Eye (tissue), 1 donor: ENCODE measurements at places on chromosomes 13 and 19.
A peak's percentile ranks its signal among the peaks of the same experiment; 100 is the strongest.

- no peak for DNase-seq
Measured at GRCh38 chr13:59754411-59754810, 409.3 kb downstream of the DIAPH3 start.

DNA sequence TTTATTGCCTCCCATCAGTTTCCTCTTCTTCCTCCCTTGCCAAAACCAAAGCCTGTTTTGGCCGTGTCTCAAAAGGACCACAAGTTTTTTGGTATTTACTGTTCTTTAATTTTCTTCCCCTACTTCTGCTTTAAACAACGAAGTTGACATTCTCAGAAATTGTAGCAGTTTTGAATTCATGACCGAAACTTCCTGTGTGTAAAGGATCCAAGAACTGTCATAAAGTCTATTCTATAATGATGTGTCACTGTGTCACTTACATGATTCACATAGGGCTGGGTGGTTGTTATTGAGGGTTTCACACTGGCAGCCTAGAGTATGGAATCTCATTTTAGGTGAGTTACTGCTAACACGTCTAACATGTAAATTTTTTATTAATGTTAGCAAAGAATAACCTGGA, 741.0 kb upstream of the KLHL1 start:
- DNase-seq, result no peak

DNA sequence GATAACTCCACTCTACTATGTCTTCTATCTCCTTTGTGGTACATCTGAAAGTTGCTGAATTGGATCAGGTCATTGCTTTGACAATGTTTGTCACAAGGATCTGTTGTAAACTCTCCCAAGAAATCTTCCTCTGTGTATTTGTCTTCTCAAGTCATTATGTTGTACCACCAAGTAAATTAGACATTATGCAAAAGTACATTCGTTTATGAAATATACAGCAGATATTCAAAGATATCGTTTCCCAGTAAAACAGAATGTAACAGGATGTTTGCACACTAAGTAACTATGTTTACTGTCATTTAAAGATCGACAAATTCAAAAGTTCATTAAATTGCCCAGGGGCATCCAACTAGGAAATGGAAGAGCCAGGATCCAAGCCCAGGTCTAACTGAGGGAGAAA, 739.4 kb downstream of the EFNB2 start:
- DNase-seq, result no peak

GRCh38 chr13:93496985-93497673, 270.5 kb downstream of the GPC6 start:
- DNase-seq, result peak; percentile 77

DNA sequence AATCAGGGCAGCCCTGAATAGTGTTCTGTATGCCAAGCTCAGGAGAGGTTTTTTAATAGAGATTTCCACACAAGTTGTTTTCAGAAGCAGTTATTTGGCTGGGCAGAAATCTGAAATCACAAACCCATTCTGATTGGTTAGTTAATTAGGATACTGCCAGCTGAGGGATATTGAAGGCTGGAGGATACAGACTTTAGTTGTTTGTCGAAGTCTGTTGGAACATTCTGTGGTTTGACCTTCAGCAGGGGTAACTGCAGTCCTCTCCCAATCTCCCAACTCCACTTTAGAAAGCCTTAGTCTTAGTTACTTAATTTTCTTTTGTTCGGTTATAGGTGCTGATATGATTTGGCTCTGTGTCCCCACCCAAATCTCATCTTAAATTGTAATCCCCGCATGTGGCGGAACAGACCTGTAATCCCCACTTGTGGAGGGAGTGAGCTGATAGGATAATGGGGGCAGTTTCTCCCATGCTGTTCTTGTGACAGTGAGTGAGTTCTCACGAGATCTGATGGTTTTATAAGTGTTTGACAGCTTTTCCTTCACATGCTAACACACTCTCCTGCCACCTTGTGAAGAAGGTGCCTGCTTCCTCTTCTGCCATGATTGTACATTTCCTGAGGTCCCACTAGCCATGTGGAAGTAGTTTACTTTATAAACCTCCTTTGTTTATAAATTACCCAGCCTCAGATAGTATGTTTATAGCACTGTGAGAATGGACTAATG, 169.2 kb downstream of the GPC5 start:
- DNase-seq, result no peak

- DNase-seq, result no peak
Measured at GRCh38 chr19:18023622-18024251, 15.8 kb downstream of the ARRDC2 start.

- no peak for DNase-seq
Measured at GRCh38 chr13:30654430-30654829, 36.7 kb downstream of the USPL1 start.
